ENCODE measurements at places on chromosomes 5 and 9. TPM values are rescaled to one million over a fixed set of nuclear protein-coding genes. Genes with fewer than 3 reads are reported as not detected.

The WDR38 gene
- not detected for total RNA-seq

The PSD2 gene
- not detected for total RNA-seq

The TLR4 gene
- total RNA-seq = 0.26 TPM

DNA sequence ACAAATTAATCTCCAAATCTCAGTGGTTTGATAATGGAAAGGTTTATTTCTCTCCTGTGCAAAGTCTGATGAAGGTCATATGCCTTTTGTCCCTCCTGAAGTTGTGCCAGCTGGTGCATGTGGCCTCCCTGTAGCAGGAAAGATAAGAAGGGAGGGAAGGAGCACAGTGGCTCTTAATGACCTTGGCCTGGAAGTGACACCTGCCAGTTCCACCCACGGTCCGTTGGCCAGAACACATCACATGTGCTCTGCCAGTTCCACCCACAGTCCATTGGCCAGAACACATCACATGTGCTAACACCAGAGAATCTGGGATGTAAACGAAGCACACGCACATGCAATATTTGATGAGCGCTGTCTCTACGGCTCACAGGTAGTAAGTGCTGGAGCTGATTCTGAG lies 130.9 kb downstream of the DOCK2 start:
- DNase-seq = no peak

DNA sequence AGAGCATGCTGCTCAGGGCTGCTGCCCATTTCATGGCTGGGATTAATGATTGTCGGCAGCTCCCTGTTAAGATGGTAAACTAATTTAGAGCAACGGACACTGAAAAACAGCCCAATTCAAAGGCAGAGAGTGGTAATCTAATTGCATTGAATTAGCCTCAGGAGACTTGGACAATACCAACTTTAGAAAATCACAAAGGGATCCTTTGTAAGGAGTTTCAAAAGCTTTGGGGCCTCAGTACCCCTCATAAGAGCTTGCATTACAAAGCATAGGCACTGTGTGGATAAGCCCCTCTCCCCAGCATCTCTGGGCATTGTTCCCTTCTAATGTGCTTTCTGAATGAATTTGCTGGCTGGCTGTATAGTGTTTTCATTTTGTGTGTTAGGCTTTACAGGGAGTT lies 6.7 kb downstream of the GLRA1 start:
- no peak for DNase-seq

GRCh38 chr5:142782976-142783530 lies 12.9 kb downstream of the ARHGAP26 start:
- no peak for DNase-seq

DNA sequence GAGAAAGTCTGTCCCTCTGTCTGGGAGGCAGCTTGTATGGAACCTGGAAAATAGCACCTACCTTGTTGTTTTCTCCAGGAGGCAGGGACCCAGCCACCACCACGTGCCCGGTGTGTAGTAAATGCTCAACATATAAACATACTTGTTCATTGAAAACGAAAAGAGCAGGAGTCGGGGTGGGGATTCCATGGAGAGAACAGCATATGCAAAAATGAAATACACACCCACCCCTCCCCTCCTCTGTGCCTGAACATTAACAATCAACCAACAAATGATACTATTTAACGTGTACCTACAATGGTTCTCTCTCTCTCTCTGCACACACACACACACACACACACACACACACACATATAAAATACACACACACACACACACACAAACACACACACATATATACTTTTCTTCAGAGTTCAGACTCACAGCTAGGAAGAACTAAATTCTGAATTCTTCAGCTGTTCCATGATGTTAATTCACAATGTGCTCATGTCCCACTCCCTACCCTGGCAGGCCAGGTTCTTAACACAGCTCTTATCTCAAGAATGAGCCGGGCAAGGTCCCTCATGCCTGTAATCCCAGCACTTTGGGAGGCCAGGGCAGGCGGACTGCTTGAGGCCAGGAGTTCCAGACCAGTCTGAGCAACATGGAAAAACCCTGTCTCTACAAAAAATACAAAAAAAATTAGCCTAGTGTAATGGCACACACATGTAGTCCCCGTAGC lies 16.3 kb upstream of the DENND1A start:
- DNase-seq = no peak

GRCh38 chr9:83620841-83621636 lies 1.9 kb upstream of the IDNK start:
- peak; percentile 48 for DNase-seq

- no peak for DNase-seq
These were observed 73.9 kb downstream of the ALDH7A1 start for GRCh38 chr5:126521130-126521529.
